ENCODE measurements at places on chromosomes 3 and 15. TPM values are rescaled to one million over a fixed set of nuclear protein-coding genes. Genes with fewer than 3 reads are reported as not detected.

Gene FBXL22
- 0.03 TPM for total RNA-seq

Gene TMED3
- total RNA-seq = 97.3 TPM

Gene ZNF502
- total RNA-seq = 3.9 TPM

Gene GOLGA6L7
- not detected for total RNA-seq

Gene MRPL3
- total RNA-seq = 141 TPM

Gene TIMP4
- 0.14 TPM for total RNA-seq

Gene NPRL2
- total RNA-seq = 23.9 TPM

Gene PGBD4
- total RNA-seq = 0.88 TPM

Gene CACNA1D
- 0.14 TPM for total RNA-seq

Gene FRMD5
- total RNA-seq = 10.1 TPM

Gene NOP10
- 352 TPM for total RNA-seq

Measured in foreskin keratinocyte (primary cell).